ENCODE measurements at places on chromosomes 4 and X.

DNA sequence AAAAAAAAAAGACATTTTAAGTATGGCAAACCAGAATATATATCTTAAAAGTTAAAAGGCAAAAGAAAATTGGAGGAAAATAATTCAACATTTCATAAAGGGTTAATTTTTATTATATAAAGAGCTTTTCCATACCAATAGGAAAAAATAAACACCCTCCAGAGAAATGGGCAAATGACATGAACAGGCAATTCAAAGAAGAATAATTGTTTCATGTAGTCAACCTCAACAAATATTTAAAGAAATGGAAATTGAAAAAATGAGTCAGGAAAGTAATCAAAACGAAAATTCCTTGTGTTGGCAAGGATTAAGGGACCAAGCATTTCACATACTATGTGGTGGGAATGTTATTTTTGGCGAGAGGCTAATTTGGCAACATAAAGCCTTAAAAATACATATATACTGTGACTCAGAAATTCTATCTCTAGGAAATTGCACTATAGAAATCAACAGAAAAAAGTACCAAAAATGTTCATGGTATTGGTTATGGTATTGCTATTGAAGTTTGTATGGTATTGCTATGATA is 87.6 kb downstream of the HAUS3 start:
- DNase-seq, result no peak

DNA sequence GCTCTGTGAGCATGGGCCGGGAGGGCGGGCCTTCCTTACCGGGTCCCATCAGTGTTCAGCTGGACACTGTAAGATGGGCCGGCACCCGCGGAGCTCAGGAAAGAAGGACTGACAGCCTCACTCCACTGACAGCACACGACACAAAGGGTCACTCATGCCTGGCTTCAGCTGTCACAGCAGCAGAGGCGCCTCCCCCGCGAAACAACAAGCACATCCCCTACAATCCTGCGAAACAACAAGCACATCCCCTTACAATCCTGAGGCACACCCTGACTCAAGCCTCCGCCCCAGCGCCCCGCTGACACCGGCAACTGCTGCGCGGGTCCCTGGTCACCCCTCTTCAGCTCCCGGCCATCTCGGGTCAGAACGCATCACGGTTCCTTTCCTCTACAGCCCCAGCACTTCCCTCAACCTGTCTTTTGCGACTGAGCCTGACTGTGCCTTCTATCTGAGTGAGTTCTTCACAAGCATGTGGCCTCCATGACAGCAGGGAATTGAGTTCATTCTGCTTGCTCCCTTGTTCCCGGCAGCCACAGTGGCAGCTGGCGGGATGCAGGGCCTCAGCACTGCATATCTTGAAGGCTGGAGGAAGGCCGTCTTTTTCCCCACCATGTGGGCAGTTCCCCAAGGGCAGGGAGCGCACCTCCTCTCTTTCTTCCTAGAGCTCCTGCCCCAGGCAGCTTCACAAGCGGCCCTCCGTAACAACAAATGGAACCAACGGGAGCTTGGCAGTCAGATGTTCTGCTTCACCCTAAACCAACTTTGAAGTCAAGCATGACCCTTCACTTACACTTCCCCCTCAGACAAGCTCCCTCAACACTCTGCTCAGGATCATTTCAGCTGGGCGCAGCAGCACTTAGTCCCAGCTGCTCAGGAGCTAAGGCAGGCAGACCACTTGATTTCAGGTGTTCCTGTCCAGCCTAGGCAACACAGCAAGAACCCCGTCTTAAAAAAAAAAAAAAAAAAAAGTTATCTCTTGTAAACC is 39.6 kb downstream of the SCD5 start:
- no peak for DNase-seq

GRCh38 chr4:101019941-101020401 is 327.4 kb downstream of the PPP3CA start:
- DNase-seq, result no peak

- no peak for DNase-seq
Observed at GRCh38 chrX:152155766-152156310, 17.5 kb upstream of the MAGEA10 start.

DNA sequence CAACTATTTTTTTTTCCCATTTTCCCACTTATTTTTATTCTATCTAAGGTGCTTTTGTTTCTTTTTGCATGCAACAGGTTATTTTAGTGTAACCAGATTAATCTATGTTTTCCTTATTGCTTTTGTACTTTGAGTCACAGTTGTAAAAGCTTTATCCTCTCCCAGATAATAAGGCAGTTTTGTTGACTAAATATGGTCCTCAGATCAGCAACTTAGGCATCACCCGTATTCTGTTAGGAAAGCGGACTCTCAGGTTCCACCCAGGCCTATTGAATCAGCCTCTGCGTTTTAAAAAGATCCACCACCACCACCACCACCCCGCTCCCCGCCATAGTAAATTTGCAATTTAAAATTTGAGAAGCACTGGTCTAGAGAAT is 58.6 kb upstream of the USP9X start:
- DNase-seq, result no peak

DNA sequence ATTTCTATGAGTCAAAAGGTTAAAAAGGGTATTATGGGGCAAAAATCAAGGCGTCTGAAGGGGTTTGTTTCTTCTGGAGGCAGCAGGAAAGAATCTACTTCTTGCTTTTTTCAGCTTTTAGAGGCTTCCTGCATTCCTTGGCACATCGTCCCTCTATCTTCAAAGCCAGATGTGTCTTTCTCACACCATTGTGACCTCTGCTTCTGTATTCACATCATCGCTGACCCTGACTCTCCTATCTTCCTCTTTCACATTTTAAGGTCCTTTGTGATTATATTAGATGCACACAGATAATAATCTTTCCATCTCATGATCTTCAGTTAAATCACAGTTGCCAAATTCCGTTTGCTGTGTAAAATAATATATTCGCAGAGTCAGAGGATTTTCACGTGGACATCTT is 112.7 kb downstream of the PPP4R3C start:
- DNase-seq, result no peak

GRCh38 chr4:123430031-123430430 is 33.4 kb downstream of the SPRY1 start:
- DNase-seq, result no peak

GRCh38 chr4:170248029-170248428 is 158.3 kb upstream of the AADAT start:
- DNase-seq, result no peak

GRCh38 chr4:78818530-78819079 is 42.5 kb downstream of the BMP2K start:
- no peak for DNase-seq

GRCh38 chr4:26073886-26074560 is 160.0 kb downstream of the SMIM20 start:
- no peak for DNase-seq

DNA sequence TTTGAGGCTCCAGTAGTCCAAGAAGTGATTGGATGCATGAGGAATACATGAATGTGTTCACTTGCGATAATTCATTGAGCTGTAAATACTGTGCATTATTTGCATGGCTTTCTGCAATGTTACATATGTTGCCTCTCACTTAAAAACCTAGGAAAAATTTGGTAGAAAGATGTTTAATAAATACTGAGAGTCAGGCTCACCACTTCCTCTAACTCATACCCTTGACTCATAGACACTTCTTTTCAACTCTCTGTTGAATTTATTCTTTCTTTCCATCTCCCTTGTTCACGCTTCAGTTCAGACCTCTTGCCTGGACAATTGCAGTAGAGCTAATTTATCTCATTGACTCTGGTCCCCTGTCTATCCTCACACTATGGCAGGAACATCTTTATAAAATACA is 35.8 kb upstream of the LEF1 start:
- DNase-seq, result no peak

GRCh38 chr4:168831919-168832762 is 177.9 kb downstream of the CBR4 start:
- no peak for DNase-seq

- peak; percentile 24 for DNase-seq
Observed at GRCh38 chr4:31655328-31655727, 935.2 kb downstream of the PCDH7 start.

DNA sequence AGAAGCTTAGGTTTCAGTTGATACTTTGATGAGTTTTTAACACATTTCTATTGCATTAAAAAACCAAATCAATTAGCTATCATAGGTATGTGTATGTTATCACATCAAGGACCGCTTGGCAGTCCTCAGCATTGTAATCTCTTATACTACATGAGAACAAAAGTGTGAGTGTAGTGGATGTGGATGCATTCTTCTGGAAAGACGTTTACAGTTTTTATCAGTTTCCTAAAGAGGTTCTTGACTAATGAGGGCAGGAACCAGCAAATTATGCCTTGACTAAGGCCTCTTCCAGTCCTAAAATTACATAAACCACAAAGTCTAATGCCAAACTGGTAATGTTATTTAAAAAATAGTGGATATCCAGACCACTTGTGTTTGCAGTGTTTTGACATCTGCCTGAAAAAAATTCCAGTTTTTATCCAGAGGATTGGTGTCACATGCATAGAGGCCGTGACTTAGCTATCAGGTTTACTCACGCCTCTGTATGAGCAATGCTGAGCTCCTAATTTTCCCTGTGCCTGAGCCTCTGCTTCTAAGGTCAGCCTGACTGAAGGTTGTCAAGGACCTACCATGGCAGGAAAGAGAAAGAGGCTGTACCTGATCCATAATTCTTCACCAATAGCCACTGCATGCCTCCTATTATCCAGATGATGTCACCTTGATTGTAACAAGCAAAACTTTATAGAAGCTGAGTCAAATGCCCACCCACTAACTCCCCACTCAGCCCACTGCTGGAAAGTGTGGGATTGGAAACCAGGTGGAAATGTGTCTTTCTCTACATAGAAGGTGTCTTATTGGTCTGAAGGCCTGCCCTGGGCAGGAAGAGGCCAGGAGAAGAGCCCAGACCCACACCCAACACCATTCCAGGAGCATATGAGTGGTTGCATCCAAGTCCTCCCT is 68.7 kb downstream of the ENPP6 start:
- DNase-seq, result no peak

DNA sequence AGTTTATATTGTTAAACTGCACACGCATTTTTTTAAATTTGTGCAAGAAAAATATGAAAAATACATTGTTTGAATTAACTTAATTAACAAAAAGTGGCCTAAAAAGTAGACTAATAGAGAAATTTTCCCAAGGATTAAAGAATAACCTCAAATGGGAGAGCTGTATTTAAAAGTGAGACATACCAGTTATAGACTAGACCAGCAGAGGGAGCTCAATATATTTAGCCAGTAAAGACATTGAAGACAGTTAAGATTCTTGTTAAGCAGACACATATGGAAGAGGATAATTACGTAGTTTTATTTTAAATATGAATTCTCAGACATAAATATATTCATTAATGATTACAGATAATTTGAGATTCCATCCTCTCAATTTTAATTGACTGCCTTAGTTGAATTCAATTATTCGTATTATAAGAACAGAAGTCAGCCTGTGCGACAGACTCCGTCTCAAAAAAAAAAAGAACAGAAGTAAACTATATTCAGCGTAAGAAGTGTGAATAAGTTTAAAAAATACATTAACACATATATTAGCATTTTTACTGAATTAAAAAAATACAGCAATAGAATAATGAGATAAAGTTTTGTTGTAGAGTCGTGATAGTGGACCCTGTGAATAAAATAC is 64.8 kb downstream of the GLRA3 start:
- DNase-seq, result peak; percentile 34

- DNase-seq, result peak; percentile 96
Observed at GRCh38 chr4:30839583-30840520, 119.7 kb downstream of the PCDH7 start.

DNA sequence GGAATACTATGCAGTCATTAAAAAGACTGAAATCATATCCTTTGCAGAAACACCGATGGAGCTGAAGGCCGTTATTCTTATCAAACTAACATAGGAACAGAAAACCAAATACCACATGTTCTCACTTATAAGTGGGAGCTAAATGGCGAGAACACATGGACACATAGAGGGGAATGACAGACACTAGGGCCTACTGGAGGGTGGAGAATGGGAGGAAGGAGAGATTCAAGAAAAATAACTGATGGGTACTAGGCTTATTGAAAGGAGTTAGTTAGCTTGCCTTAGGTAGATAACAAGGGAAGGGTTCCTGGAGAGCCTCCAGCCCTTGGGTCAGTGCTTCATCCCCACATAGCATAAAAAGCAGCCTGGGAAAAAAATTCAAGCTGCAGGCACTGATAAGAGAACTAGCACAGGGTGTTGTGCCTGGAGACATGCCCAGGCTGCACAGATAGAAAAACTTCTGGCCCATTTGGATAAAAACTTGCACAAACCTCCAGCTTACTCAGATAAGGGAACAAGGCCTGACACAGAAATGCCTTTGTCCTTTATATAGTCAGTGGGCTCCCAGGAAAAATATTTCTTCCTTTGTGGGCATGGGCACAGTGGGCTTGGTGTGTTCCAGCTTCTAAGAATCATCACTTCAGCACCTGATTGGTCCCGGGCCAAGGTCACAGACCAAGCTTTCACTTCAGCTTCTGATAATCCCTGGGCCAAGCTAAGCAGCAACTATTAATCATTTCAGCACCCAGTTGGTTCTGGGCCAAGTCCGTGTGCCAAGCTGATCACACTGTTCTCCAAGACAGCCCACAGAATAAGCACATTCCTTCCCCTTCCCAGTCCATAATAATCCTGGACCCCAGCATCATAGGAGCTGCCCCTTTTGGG is 23.1 kb upstream of the PWWP3B start:
- no peak for DNase-seq

DNA sequence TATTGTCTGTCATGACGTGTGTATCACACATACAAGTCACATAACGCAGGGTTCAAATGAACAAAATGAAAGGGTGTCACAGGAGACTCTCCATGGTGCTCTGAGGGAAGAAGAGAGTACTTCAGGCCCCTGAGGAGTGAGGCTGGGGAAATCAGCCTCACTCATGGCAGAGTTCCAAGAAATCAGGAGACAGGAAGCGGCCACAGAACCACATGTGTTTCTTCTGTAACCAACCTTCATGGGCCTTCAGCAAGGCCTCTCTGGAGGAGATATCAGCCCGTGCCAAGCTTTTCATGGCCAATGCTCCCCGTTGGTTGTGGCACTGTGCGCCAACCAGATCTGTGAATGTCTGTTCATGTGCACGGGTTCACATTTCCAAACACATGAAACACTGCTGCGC is 76.0 kb downstream of the NAT8L start:
- peak; percentile 54 for DNase-seq

GRCh38 chr4:136680271-136680670 is 852.0 kb downstream of the PCDH18 start:
- DNase-seq, result no peak

GRCh38 chr4:188214861-188215260 is 75.6 kb downstream of the TRIML1 start:
- no peak for DNase-seq

GRCh38 chr4:112775801-112776200 is 138.9 kb downstream of the LARP7 start:
- DNase-seq, result no peak

- DNase-seq, result no peak
Observed at GRCh38 chrX:114584375-114584943, 573 bp downstream of the HTR2C start.

DNA sequence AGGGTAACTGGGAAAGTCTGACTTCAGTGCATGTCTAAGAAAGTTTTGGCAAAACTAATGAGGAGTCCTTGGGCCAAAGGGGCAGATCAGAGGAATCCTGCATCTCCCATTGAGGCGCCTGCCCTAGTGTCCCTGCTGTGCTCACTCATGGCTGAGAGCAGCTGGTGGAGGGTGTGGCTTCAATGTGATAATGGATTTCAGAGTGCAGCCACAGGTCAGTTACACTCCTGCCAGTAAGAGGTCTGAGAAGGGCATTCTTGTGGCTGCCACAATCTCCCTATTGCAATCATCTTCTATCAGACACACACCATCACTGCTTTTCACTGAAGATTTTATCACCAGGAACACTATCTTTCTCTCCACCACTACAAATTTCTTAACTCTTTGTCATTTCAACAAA is 457.1 kb downstream of the MID1IP1 start:
- DNase-seq, result no peak

- DNase-seq, result peak; percentile 16
Observed at GRCh38 chr4:38980903-38981676, 51.1 kb downstream of the TMEM156 start.

- DNase-seq, result no peak
Observed at GRCh38 chr4:142648378-142648777, 197.7 kb downstream of the INPP4B start.

Data from astrocyte of the cerebellum (primary cell).